ENCODE measurements at places on chromosomes 12 and 14.

- DNase-seq = no peak
Observed at GRCh38 chr12:123788541-123788940, 26.4 kb downstream of the DNAH10 start.

DNA sequence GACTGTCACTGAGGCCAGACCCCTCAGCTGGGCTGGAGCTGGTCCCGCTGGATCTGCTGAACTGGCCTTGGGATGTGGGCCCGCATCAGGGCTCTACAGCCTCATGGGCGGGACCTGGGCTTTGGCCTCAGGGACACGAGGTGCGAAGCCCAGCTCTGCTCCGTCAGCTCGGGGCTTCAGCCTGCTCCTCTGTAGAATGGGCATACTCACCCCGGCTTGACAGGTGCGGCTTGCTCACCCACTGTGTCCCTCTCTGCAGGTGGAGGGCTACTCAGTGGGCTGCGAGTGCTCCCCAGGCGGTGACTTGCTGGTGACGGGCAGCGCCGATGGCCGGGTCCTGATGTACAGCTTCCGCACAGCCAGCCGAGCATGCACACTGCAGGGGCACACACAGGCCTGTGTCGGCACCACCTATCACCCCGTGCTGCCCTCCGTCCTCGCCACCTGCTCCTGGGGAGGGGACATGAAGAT is 57.6 kb downstream of the BEGAIN start:
- no peak for DNase-seq

- no peak for DNase-seq
Observed at GRCh38 chr14:88975043-88975830, 150.8 kb downstream of the TTC8 start.

DNA sequence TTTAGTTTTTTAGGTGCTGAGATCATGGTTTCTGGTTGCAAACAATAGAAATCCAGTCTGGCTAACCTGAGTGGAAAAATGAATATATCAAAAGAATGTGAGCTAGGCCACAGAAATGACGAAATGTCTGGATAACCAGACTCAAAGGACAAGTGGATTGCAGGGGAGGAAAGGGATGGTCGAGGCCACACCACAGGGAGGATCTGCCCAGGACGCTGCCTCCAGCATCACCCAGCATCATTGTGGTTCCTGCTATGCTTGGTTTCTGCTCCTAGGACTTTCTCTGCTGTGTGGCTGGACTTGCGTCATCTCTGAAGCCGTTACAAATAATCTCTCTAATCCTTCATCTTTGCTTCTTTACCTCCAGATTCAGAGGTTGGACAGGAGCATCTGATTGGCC is 80.4 kb downstream of the TTC8 start:
- DNase-seq = no peak

Data from activated CD4-positive, alpha-beta T cell treated with anti-CD3 and anti-CD28 coated beads for 1 hour (primary cell).